Nasal cavity respiratory epithelium epithelial cell of viscerocranial mucosa (primary cell): ENCODE measurements at places on chromosomes 7 and 10. TPM values are rescaled to one million over a fixed set of nuclear protein-coding genes. Genes with fewer than 3 reads are reported as not detected.

The MPP7 gene
- 13.7 and 23.0 TPM in 2 replicates for total RNA-seq

The NEUROD6 gene
- total RNA-seq = not detected in 2 replicates

The BAZ1B gene
- 72.1 and 93.0 TPM in 2 replicates for total RNA-seq

The HELLS gene
- total RNA-seq = 3.4 and 4.0 TPM in 2 replicates

The BMPER gene
- total RNA-seq = under 0.01 and 0.14 TPM in 2 replicates

The CDH23 gene
- total RNA-seq = under 0.01 and 0.14 TPM in 2 replicates

The PON1 gene
- not detected in 2 replicates for total RNA-seq

The TMEM196 gene
- total RNA-seq = not detected in 2 replicates

The STEAP2 gene
- 2.7 and 16.2 TPM in 2 replicates for total RNA-seq

The ERVW-1 gene
- total RNA-seq = not detected in 2 replicates

The CCDC3 gene
- under 0.01 and 1.00 TPM in 2 replicates for total RNA-seq

The CPA4 gene
- total RNA-seq = 8.2 and 21.3 TPM in 2 replicates

The MOGAT3 gene
- total RNA-seq = not detected in 2 replicates

The UBE3C gene
- 106 and 152 TPM in 2 replicates for total RNA-seq

The CACNA2D1 gene
- total RNA-seq = 1.4 and 6.2 TPM in 2 replicates

The HGF gene
- not detected in 2 replicates for total RNA-seq

The PLPP4 gene
- 0.34 and 0.93 TPM in 2 replicates for total RNA-seq

The TSPAN12 gene
- total RNA-seq = 1.0 and 2.1 TPM in 2 replicates

The LOXL4 gene
- 2.0 TPM in 1 of 2 replicates, not detected in the other for total RNA-seq

The RPEL1 gene
- under 0.01 and 0.14 TPM in 2 replicates for total RNA-seq

The CDK13 gene
- 74.5 and 96.5 TPM in 2 replicates for total RNA-seq

The AP5Z1 gene
- 24.6 and 30.3 TPM in 2 replicates for total RNA-seq

The INMT gene
- not detected in 2 replicates for total RNA-seq

The LCOR gene
- total RNA-seq = 38.3 and 44.7 TPM in 2 replicates

The GPR22 gene
- total RNA-seq = not detected in 2 replicates

The CCL26 gene
- 0.14 and 0.34 TPM in 2 replicates for total RNA-seq

The PLEKHS1 gene
- 0.28 TPM in 1 of 2 replicates, not detected in the other for total RNA-seq

The GPAM gene
- 13.3 and 14.9 TPM in 2 replicates for total RNA-seq

The GALNT17 gene
- total RNA-seq = not detected in 2 replicates

The HIBADH gene
- total RNA-seq = 36.6 and 40.2 TPM in 2 replicates

The ELFN1 gene
- under 0.01 and 0.57 TPM in 2 replicates for total RNA-seq

The FRMPD2 gene
- under 0.01 and 0.36 TPM in 2 replicates for total RNA-seq

The ZNF853 gene
- total RNA-seq = 0.34 and 0.43 TPM in 2 replicates

The ABCB4 gene
- total RNA-seq = not detected in 2 replicates

The FRAT1 gene
- total RNA-seq = 0.68 and 1.1 TPM in 2 replicates

The IL15RA gene
- 0.68 and 3.6 TPM in 2 replicates for total RNA-seq

The PIK3CG gene
- under 0.01 TPM in 1 of 2 replicates, not detected in the other for total RNA-seq

The COBL gene
- 0.34 and 13.5 TPM in 2 replicates for total RNA-seq

The PANK1 gene
- total RNA-seq = 8.2 and 15.9 TPM in 2 replicates

The PDE6C gene
- total RNA-seq = not detected in 2 replicates

The CRYGN gene
- total RNA-seq = 0.14 TPM in 1 of 2 replicates, not detected in the other

The LEP gene
- under 0.01 and 0.28 TPM in 2 replicates for total RNA-seq

The SPDYE17 gene
- not detected in 2 replicates for total RNA-seq

The DPP6 gene
- total RNA-seq = 0.36 TPM in 1 of 2 replicates, not detected in the other

The SLC16A12 gene
- under 0.01 and 0.14 TPM in 2 replicates for total RNA-seq

The EIF5AL1 gene
- total RNA-seq = 0.28 and 0.34 TPM in 2 replicates

The PAX4 gene
- total RNA-seq = not detected in 2 replicates

The EPO gene
- not detected in 2 replicates for total RNA-seq

The NPY gene
- total RNA-seq = not detected in 2 replicates

The GOLGA7B gene
- total RNA-seq = 0.21 and 0.34 TPM in 2 replicates

The HOXA10 gene
- total RNA-seq = not detected in 2 replicates

The SCD gene
- total RNA-seq = 258 and 325 TPM in 2 replicates
